ENCODE measurements at places on chromosomes 11 and 22. TPM values are rescaled to one million over a fixed set of nuclear protein-coding genes. Genes with fewer than 3 reads are reported as not detected.

- DNase-seq, result no peak
These were observed 102.2 kb downstream of the BRD1 start for GRCh38 chr22:49725516-49725915.

- DNase-seq, result peak; percentile 84
These were observed 73.3 kb downstream of the ENTHD1 start for GRCh38 chr22:39820256-39820655.

- DNase-seq, result no peak
These were observed 90.5 kb downstream of the BRD1 start for GRCh38 chr22:49737101-49737551.

DNA sequence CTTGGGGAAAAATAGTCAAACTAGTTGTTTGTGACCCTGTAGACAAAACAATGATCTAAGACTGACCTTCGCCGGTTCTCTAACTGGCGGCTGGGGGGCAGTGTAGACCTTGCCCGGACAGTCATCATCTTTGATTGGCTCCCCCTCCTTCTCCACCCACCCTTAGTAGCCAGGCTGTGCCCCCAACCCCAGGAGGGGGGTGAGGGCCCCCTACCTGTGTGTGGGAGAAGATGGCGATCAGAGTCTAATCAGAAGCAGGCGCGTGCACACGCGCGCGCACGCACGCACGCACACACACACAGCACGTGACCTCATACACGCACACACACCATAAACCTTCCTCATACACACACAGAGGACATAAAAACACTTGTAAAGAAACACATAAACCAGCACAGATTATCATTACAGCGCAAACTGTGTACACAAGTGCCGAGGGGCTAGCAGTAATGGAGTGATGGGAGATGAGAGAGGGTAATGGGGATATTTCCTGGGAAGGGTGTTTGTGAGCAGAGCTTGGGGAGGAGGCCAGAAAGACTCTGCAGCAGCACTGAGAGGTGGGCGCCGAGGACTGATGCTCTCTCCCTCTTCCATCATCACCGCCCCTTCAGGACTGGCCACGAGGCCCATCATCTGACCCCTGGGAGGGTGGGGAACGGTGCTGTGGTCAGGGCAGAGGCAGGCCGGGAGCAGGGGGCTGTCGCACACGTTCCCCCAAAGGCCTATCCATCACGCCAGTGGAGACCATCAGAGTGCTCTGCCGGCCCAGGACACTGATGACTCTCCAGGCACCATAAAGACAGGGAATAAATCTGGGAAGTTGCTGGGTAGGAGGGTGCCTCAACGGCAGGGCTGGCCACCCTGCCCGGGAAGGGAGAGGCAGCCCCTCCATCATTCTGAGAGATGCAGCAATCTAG lies 12.2 kb downstream of the NECTIN1 start:
- DNase-seq, result no peak

DNA sequence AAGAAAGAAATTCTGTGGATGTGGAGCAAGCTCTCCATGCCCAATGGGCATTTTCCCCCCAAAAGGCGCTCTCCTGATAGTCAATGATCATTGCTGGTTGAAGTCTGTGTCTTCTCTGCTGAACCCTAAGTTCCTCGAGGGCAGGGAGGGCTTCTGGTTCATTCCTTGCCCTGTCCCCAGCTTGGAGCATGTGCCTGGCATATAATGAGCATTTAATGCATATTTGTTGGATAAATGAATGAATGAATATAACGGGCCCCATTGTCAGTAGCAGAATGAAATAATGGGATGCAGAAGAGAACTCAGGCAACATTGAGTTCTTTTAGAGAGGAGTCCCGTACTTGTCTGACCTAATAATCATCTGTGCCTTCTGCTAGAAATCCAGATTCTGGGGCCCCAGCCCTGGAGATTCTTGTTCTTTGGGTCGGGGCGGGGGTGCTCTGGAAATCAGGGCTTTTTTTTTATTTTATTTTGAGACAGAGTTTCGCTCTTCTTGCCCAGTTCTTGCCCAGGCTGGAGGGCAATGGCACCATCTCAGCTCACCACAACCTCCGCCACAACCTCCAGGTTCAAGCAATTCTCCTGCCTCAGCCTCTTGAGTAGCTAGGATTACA lies 64.4 kb downstream of the CD82 start:
- DNase-seq, result no peak

GRCh38 chr11:65314501-65315203 lies at the start of gene CDC42EP2:
CDC42EP2 (plus strand) TSS chr11:65314866; CDS start chr11:65320899, 6,033 bp downstream.
- DNase-seq, result peak; percentile 85

Gene LSP1
- 1.3 TPM for polyA plus RNA-seq

DNA sequence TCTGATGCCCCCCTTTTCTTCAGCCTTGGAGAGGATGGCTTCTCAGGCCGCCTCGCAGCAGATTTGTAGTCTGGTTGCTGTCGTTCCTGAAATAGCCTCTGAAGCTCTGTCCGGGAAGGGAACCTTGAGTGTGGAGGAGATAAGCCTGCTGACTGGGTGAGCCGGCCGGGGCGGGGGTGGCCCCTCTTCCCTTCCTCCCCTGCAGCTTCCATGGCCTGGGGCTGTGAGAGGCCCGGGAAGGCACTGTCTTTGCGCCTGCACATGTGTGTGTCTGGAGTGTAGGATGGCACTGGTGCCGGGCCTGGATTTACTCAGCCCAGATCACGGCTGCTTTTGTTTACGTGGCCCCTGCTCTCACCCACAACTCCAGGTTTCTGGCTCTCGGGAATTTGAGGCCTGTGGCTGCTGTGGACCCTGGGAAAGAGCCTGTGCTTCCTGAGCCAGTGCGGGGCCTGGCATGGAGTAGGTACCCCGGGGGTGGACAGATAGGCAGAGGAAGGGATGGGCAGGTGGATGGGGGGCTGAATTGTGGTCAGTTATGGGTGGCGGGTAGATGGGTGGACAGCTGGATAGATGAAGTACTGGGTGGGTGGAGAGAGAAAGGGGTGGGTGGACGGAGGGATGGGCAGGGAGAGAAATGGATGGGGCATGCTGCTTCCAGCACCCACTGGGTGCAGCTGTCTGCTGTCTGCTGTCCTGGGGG lies 16.6 kb downstream of the KCNQ1 start:
- no peak for DNase-seq

Gene HEPHL1
- polyA plus RNA-seq, result 0.01 TPM

Gene PGR
- 0.19 TPM for polyA plus RNA-seq

DNA sequence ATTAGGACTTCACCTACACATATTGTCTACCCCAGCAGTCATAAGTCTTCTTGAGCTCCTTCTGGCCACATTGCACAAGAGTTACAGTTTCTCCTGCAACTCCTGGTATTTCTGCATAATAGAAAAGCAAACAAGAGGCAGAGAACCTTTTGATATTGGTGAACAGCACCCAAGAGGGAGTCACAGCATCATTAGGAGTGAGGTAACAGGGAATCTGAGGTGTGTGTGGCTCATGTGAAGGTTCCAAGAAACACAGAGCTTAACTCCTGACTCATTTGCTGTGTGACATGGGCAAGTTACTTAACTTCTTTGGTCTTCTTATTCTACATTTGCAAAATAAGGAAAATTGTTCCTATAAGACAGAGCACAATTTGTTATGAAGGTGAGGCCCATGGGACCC lies 374.6 kb downstream of the INSC start:
- DNase-seq, result no peak

Gene DERL3
- polyA plus RNA-seq, result 0.42 TPM

- DNase-seq, result no peak
These were observed 96.0 kb upstream of the PITPNB start for GRCh38 chr22:28015046-28015425.

Gene ANO9
- not detected for polyA plus RNA-seq

DNA sequence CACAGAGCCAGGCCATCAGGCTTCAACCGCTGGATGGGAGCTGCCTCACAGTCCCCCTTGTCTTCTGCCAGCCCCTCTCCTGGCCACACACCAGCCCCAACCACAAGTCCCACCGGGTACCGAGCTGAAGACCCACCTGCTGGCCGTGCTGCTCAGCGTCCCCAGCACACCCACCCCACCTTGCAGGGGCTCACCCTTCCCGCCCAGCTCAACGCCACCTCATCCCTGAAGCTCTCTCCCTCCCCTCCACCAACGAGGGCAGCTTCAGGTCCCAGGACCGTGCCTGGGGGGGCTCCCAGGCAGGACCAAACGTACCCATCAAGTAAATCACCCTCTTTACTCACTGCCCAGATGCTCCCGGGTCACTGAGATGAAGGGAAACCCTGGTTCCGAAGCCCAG lies 141.0 kb downstream of the CRYBB2 start:
- no peak for DNase-seq

GRCh38 chr11:129946256-129946655 lies 50.9 kb upstream of the NFRKB start:
- DNase-seq, result no peak

Gene SLC17A6
- not detected for polyA plus RNA-seq

Gene POTEH
- not detected for polyA plus RNA-seq
